CD8-positive, alpha-beta memory T cell (primary cell): ENCODE measurements at places on chromosomes 12 and 14. TPM values are rescaled to one million over a fixed set of nuclear protein-coding genes. Genes with fewer than 3 reads are reported as not detected.

- no peak for DNase-seq
- H3K36me3 ChIP-seq = no peaks in the 10 kb centered on the region
- H3K27me3 ChIP-seq = no peaks in the 10 kb centered on the region
- no peaks in the 10 kb centered on the region for H3K4me1 ChIP-seq
Observed at GRCh38 chr12:27583057-27583797, 59.2 kb downstream of the PPFIBP1 start.

Gene C12orf60
- total RNA-seq = 3.1 TPM

Gene PRICKLE1
- not detected for total RNA-seq

DNA sequence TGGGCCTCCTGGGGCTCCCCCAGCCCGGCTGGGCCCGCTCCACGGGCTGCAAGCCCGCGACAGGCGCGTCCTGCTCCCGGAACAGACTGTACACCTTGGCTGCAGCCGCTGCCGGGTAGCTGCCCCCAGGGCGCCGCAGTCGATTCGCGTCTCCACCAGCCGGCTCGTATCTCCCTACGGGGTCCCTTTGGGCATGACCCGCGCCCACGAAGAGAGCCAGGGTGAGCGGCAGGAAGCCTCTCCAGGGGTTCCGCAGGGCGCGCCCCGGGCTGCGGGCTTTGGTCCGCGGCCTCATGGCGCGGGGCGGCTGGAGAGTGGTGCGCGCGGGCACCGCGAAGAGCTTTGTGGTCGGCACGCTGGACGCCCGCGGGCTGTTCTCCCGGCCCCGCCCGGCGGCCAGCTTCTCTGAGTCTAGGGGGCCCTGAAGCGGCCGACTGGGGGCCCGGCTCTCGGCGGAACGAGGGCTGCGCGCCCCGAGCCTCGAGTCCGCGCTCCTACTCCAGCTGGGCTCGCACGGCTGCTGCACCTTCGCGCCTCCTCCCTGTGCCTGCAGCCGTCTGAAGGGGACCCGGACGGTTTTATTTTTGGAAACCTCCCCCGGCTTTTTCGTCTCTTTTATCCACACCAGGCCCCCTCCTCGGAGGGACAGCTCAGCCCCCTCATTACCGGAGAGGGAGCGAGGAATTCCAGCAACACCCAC is at the start of gene LTBP2:
TSS of gene LTBP2 (minus strand) at position 588 of the 700 bp plus-strand sequence. CDS start at position 295, 293 bp downstream.
- DNase-seq = no peak
- H3K27me3 ChIP-seq = no peaks in the 10 kb centered on the region
- H3K27ac ChIP-seq = peak within 1 kb of the TSS; percentile 21
- H3K4me3 ChIP-seq = peak within 1 kb of the TSS; percentile 63

- DNase-seq = no peak
Observed at GRCh38 chr14:31889297-31889696, 187.8 kb upstream of the ARHGAP5 start.

Gene AMN
- total RNA-seq = 0.66 TPM

DNA sequence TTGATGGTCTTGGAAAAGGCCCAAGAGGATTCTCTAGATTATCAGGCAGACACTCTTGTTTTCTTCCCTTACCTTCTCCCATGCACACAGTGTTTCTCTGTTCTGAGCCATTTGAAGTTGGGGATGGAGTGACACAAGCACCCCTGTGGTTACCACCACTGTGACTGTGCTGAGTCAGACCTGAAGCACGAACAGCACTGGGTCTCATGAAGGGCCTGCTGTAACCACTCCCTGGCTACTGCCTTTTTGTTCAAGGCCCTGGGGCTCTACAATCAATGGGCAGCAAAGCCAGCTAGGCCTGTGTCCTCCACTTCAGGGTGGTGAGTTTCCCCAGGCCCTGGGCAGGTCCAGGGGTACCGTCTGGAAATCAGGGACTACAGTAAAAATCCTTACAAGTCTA is 65.5 kb downstream of the TSPAN8 start:
- no peak overlapping the region for H3K27ac ChIP-seq
- no peaks in the 10 kb centered on the region for H3K36me3 ChIP-seq
- H3K27me3 ChIP-seq = no peaks in the 10 kb centered on the region
- DNase-seq = no peak
- no peaks in the 10 kb centered on the region for H3K4me1 ChIP-seq
